HCEC 1CT (cell line): ENCODE measurements at places on chromosomes 6 and 20.

DNA sequence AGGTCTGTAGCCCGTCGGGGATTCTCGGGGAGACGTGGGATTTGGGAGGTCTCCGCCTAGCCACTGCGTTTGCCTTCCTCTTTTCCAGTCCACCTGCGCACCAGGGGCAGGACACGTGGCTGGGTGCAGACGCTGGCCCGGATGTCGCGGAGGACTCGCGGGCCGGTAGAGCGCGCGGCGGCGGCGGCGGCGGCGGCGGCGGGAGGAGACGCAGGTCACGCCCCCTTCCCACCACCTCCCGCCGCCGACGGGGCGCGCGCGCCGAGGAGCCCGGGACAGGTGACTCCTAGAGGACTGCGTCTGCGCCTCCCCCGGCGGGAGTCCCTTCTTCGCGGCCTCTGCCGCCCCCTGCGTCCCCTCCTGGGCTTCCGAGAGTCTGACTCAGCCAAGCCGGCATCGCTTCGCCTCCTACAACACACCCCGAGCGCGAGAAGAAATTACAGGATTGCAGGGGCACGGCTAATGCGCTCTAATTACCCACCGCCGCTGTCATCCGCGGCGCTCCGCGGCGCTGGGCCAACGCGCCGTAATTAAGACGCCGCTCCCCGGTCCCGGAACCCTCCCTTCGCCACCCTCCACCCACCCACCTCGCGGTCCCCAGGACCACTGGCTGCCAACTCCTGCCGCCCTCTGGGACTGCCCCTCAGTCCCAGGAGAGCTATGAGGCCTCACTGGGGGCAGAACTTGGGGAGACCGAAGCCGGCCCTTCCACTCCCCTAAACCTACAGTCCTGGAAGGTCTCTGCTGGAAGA lies 124.5 kb downstream of the MRPL14 start:
- no peak for DNase-seq

DNA sequence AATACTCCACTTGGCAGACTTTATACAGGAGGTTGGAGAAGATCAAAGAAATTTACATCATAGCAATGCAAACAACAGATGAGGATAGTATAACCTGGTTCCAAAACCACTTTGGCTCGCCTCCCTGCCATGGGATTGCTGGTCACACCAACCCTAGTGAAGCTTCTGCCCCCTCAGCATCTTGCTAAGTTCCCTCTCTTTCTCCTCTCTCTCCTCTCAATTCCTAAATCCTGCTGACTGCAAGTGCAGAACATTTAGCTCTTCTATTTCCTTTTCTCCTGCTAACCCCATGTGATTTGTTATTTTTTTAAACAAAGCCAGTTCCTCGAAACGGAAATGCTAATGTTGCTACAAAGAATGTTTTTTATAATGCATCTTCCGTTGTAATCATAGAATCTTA lies 50.3 kb upstream of the LY86 start:
- DNase-seq = no peak

GRCh38 chr6:14524319-14524718 lies 406.7 kb downstream of the CD83 start:
- DNase-seq = no peak

DNA sequence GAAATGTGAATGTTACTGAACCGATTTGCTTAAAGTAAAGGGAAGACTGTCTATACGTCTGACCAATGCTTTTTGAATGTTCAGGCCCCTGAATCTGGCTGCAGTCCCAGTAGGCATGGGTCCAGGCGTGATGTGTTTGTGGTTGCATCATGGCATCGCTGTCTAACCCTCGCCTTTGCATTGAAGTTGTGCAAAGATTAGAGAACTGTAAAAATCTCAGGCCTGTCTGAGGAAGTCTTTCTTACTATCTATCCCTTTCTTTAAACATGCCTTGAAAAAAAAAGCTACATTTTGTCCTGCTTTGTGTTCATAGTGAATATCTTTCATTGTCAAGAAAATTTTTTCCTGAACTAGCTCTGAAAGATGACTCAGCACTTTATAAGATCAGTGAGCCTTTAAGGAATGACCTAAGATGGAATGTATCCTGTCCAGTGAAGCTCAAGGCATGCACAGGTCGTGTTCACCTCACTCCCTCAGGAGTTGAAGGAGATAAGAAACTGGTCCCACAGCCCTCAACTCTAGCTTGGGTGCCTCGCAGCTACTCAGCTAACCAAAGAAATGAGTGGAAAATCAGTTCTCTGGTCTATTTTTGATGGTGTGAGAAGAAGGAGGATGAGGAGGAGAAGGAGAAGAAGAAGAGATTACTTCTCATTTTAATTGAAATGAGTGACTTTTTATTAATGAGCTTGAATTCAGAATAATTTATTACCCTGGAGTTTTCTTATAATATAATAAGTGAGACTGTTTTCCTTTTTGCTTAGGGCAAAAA lies 48.6 kb downstream of the TPD52L1 start:
- peak; percentile 88 for DNase-seq

DNA sequence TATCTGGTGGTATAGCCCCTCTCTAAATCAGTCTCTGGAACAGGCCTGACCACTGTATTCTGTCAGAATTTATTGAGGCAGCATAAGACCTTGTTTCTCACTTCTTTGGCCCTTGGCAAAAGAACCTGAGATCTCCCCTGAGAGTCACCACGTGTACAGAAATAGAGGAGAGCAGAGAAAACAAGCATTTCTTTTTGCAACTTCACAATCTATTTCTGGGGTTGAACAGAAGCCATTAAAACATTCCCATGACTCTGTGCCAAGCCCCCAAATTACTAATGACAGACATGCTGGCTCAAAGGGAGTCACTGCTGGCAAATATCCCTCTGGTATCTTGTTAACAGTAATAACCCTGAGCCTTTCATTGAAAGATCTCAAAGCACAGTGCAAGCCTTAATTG lies 395.3 kb downstream of the MAFB start:
- no peak for DNase-seq

DNA sequence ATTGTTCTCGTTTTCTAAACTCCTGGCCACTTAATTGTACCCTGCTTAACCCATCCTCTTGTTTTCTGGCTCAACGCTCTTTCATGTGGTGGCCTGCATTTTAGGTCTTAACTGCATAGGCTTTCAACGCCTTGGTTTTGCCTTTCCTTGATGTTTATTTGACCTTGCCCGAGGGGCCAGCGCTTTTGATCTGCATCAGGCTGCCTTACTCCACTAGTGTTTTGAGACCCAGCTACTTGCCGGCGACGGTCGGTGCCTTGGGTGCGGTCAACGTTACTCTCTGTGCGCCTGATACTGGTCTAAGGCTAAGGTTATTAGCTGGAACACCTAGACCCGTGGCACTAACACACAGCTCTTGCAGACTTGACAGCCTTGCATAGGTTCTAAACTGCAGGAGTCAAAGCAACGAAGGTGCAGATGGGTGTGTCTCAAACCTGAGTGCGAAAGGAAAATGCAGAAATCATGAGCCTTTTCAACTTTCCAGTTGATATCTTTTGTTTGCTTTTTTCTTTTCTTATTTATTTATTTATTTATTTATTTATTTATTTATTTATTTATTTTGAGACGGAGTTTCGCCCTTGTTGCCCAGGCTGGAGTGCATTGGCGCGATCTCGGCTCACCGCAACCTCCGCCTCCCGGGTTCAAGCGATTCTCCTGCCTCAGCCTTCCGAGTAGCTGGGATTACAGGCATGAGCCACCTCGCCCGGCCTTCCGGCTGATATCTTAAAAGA lies 138.8 kb downstream of the HFE start:
- DNase-seq = no peak

- DNase-seq = no peak
Measured at GRCh38 chr20:34781220-34781619, 44.2 kb downstream of the NCOA6 start.

DNA sequence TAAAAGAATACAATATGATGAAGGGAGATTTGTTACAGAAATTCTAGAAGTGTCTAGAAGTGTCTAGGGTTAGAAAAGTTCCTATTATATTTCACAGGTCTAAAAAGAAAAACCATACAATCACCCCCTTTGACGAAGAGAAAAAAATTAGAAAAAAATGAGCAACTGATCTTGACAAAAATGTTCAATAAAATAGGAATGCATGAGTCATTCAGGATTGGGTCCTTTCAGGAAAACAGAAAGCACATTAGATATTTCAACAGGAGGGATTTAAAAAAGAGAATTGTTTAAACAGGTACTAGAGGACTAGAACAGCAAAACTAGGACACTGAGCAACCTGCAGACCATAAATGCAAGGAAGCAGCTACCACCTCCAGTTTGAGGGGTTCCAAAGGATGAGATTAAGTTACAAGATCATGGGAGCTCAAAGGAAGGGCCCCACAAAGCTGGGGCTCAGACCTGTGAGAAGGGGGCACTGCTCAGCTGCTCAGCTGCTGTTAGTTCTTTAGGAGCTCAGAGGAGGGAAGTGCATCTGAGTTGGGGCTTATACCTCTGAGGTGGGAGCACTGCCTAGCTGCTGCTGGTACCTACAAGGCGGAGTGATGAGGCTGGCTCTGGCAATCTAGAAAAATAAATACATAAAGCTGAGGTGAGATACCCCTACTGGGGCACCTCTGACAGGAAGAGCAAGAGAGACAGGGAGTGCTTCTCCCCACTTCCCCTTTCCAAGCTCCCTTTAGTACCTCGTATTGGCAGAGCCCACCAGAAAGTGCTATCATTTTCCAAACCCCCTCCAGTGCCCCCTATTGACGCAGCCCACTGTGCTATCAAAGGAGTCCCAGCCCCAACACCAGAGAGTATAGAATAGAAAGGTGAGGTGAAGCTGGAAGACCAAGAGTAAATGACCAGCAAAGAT lies 27.1 kb upstream of the BEND6 start:
- DNase-seq = peak; percentile 62
